Tongue (tissue), 3 donors: ENCODE measurements at places on chromosomes 1 and 21. TPM values are rescaled to one million over a fixed set of nuclear protein-coding genes. Genes with fewer than 3 reads are reported as not detected.

The TTLL7 gene
- 44.2 TPM for total RNA-seq

The GPX7 gene
- 138 TPM for total RNA-seq

GRCh38 chr21:25791319-25791718, 56.5 kb downstream of the GABPA start:
- DNase-seq, result no peak

GRCh38 chr1:54866801-54867716, 19.9 kb downstream of the DHCR24 start:
- no peak for DNase-seq

GRCh38 chr1:85315789-85316188, 39.4 kb upstream of the BCL10 start:
- no peak for DNase-seq

GRCh38 chr1:222931023-222931422, 116.2 kb downstream of the DISP1 start:
- peak; percentile 35 for DNase-seq

DNA sequence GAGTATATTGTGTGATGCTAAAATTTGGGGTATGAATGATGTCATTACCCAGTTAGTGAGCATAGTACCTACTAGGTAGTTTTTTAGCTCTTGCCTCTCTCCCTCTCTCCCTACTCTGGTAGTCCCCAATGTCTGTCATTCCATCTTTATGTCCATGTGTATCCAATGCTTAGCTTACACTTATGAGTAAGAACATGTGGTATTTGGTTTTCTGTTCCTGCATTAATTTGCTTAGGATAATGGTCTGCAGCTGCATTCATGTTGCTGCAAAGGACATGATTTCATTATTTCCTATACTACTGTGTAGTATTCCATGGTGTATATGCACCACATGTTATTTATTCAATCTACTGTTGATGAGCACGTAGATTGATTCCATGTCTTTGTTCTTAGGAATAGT, 54.4 kb upstream of the NEGR1 start:
- DNase-seq, result no peak

DNA sequence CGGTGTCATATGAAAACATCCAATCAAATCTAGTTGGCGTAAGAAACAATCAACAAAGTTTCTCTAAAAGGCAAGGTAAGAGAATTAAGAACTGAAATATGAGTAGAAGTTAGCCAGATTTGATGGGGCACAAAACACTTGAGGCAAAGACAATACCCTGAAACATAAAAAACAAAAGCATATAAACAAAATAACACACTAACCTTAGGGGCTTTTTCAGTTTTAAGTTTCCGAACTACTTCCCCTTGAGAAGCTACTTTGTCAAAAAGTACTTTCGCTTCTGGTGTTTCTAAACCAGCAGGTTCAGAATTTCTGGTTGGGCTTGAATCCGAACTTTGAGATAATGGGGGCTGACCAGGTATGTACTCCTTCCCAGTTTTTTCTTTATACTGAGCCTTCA, 57.9 kb downstream of the EPRS1 start:
- DNase-seq, result no peak

The CTSK gene
- 85.3 TPM for total RNA-seq

The FHAD1 gene
- 3.8 TPM for total RNA-seq

GRCh38 chr1:62395291-62395690, 41.6 kb upstream of the USP1 start:
- peak; percentile 21 for DNase-seq

DNA sequence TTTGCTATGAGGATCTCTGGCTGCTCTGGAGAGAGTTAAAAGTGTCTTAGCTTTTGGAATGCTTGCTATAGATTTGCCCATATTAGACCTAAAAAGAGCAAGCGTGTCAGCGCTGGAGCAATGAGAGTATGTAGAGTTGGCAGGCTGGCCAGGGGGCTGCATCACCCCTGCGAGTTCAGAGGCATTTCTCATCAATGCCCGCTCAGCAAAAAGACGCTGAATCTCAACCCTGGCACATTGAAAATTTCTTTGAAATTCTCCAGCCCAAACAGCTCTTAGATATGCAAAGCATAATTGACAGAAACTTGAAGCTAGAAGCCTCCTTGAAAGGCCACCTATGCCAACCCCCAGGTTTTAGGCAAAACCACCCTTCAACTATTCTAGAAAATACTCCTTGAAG, 135.5 kb upstream of the F3 start:
- no peak for DNase-seq

The DNM3 gene
- 7.1 TPM for total RNA-seq

- no peak for DNase-seq
Measured at GRCh38 chr1:231981675-231982074, 355.1 kb downstream of the DISC1 start.

DNA sequence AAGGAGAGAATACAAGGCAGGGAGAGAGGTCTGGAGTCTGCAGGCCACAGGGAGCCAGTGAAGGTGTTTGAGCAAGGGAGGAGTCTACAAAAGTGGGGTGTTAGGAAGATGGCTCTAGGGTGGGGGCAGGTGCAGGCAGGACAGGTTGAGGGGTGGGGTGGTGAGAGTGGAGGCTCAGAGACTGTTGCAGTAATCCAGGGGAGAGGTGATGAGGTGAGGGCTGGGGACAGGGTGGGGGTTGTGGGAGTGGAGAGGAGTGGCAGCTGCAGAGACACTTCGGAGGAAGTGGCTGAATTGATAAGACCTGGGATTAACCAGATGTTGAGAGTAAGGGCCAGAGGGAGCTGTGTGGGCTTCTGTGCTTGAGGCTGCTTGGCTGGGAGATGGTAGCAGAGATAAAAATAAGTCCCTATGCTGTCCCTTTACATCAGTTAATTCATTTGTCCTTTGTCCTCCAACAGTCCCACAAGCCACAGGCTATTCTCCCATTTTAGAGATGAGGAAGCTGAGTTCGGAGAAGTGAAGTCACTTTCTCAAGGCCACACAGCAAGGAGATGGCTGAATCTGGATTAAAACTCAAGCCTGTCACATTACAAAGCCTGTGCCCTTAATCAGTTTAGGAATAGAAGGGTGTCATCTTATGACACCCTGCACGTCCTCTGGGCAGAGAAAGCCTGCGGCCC, 54.8 kb upstream of the SYNC start:
- no peak for DNase-seq

- no peak for DNase-seq
Measured at GRCh38 chr21:36171741-36172331, 15.2 kb downstream of the DOP1B start.
